ENCODE measurements at places on chromosomes 7 and 10.

- DNase-seq = no peak
Observed at GRCh38 chr10:78777466-78777865, 291.3 kb upstream of the ZMIZ1 start.

DNA sequence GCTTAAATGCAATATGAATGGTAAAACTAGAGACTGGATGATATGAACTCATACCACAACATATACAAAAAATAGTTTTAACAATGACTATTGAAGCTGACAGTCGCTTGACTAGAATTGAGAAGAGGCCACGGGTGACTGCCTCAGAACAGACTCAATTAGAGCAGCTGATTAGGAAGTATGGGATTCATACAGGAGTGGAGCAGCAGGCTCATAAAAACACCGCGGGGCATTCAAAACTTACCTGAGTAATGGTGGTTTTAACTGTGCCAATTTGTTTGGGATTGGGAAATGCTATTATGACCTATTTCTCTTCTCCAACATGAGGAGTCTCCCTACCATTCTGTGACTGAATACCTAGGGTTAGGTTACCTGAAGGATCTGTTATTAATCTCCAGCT is 2.1 kb downstream of the CADPS2 start:
- no peak for DNase-seq

GRCh38 chr10:34163075-34163905 is 651.8 kb downstream of the PARD3 start:
- no peak for DNase-seq

GRCh38 chr10:114523876-114524275 is 119.6 kb upstream of the AFAP1L2 start:
- DNase-seq = no peak

DNA sequence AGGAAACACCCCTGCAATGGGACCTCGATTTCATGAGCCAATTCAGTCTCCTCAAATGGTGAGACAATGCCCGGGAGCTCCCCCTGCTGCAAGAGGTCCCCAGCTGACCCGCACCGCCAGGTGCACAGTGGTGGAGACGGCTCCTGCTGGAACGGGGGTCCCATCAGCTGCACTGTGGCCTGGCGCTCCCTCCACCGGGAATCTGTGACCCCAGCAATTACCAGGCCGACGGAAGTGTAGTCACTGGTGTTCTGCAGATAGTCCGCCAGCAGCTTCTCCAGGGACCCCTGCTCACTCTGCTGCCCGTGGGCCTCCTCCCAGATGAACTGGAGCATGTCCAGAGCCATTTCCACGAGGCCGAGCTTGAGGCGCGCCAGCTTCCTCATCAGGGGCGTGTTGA is 64.9 kb upstream of the NKX6-2 start:
- no peak for DNase-seq

DNA sequence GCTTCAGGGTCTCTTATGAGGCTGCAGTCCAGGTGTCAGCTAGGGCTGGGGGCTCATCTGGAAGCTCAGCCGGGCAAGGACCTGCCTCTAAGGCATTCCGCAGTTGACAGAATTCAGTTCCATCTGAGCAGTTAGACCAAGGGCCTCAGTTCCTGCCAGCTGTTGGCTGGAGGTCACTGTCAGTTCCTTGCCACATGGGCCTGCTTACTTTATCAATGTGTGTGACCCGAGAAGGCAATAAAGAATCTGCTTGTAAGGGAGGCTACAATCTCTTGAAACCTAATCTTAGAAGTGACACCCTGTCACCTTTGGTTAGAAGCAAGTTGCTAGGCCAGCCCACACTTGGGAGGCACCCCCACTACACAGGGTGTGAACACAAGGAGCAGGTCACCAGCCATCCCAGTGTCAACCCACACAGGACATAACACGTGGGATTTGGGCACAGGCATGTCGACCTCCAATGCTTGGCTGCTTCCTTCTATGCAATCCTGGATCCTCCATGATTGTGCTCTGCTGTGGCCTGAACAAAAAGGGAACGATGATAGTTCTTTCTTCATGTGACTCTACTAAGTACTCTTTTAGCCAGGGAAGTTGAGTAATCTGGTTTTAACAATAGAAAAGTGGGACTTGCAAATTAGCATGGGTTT is 41.8 kb downstream of the MTURN start:
- DNase-seq = no peak

DNA sequence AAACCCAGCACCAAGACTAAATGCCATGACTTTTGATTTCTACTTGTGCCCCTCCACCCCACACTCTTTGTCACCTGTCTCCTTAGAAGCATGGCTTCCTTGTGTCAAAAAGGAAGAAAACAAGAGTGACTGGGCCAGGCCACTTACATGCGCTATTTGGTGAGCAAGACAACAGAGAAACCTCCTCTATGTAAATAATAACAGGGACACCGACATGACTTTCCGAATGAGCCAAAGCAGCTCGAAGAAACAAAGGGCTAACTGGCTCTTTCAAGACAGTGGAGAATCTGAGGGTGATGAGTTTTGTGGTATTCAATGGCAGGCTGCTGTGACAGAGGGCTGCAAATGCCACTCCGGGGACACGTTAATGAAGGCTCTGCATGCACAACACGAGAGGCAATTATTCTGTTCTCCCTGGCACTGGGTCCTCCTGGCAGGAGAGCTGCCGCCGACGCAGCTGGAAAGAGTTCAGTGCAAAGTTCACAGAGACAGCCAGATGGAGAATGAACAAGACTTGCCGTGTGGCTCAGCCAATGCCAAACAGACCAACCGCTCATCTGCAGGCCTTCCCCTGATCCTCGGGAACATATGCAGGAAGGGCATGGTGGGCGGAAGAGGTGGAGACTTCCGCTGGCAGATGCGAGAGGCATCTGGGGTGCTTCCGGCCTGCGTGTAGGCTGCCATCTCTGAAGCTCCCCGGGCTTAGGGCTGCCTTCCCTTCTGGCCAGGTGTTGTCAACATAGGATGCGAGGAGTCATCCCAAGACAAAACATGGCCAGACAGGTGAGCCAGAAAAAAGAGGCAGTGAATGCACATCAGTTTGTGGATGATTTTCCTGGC is 59.1 kb upstream of the SMNDC1 start:
- no peak for DNase-seq

DNA sequence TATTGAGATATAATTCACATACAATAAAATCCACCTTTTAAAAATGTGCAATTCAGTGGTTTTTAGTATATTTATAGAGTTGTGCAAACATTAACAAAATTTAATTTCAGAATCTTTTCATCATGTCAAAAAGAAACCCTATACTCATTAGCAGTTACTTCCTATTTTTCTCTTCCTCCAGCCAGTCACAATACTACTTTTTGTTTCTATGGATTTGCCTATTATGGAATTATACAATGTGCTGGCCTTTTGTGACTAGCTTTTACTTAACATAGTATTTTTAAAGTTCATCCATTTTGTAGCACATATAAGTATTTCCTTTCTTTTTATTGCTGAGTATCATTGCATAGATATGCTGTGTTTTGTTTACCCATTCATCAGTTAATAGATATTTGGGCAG is 199.9 kb upstream of the IMMP2L start:
- DNase-seq = no peak

Measured in hepatic stellate cell (primary cell).